CD4-positive, alpha-beta T cell treated with Interleukin-6 at 100 ng/mL for 8 hours (primary cell): ENCODE measurements at places on chromosomes 6 and 20.

DNA sequence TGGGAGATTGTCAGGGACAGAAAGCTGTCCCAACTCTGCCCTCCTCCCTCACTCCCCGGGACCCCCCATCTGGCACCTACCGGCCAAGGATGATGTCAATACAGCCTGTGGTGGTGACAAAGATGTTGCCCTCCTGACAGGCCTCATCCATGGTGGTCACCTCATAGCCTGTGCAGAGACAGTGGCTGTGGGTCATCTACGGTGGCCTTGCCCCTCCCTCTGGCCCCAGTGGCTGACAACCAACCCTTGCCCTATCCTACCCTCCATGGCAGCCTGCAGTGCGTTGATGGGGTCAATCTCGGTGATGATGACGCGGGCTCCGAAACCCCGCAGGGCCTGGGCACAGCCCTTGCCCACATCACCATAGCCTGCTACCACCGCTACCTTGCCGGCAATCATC, 12.7 kb downstream of the AHCY start:
- DNase-seq, result no peak

GRCh38 chr20:4904127-4904860, 97.0 kb downstream of the SLC23A2 start:
- no peak for DNase-seq

DNA sequence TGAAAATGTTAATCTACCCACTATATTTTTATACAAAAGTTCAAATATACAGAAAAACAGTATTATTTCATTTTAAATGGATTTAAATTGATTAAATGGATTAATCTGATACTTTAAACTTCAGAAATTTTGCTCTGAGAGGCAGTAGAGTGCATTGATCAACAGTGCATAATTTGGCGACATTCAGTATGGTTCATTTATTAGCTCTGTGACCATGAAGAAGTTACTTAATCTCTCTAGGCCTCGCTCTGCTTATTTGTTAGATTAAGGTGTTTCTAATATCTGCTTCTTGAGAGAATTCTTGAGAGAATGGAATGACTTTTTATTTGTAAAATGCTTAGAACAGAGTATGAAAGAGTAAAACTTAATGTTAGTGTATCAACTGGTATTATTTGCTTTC, 8.9 kb downstream of the PDE7B start:
- DNase-seq, result no peak

GRCh38 chr6:80181352-80182081, 75.0 kb downstream of the BCKDHB start:
- DNase-seq, result no peak

DNA sequence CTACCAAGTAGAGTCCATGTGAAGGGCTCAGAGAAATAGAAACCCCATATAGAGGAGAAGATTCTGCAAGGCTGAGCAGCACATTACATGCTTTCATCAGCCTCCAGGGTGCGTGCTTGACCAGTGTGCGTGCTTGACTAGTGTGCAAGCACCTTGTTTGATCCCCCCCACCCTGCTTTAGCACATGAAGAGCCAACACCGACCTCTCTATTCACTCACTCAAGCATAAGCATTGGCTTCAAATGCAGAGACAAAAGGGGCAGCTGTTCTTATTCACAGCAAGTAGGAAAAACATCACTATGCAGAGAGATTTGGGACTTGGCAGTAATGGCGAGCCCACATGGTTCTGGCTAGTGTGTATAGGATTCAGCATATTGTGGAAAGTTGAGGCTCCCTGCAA, 278.7 kb upstream of the RNF217 start:
- DNase-seq, result no peak

DNA sequence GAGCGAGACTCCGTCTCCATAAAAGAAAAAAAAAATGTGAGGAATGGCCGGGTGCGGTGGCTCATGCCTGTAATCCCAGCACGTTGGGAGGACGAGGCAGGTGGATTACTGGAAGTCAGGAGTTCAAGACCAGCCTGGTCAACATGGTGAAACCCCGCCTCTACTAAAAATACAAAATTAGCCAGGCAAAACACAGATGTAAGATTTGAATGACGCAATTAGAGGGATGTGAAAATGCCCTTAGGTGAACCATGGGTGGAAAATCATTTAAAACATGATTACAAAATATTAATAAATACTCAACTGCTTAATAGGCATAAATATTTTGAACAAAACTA, 20.9 kb downstream of the COL9A3 start:
- DNase-seq, result no peak

- DNase-seq, result no peak
Observed at GRCh38 chr6:37602346-37602745, 95.3 kb downstream of the MDGA1 start.

DNA sequence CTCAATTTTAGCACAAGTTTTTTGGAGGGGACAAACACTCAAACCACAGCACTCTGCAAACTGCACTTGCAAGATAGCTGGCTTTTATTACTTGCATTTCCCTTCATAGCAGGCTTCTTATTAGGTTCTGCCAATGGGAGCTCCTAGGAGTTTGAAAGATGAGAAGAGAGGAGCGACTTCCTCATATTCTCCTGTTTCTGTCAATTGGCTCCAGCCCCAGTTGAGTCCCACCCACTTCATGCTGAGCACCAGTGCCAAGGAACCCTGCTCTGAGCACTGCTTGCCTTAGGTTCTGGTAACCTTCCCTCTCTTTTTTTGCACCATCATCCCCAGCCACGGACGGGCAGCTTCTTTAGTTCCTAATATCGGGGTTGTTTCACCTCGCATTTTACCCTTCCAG, 67.9 kb downstream of the PSMB1 start:
- no peak for DNase-seq

DNA sequence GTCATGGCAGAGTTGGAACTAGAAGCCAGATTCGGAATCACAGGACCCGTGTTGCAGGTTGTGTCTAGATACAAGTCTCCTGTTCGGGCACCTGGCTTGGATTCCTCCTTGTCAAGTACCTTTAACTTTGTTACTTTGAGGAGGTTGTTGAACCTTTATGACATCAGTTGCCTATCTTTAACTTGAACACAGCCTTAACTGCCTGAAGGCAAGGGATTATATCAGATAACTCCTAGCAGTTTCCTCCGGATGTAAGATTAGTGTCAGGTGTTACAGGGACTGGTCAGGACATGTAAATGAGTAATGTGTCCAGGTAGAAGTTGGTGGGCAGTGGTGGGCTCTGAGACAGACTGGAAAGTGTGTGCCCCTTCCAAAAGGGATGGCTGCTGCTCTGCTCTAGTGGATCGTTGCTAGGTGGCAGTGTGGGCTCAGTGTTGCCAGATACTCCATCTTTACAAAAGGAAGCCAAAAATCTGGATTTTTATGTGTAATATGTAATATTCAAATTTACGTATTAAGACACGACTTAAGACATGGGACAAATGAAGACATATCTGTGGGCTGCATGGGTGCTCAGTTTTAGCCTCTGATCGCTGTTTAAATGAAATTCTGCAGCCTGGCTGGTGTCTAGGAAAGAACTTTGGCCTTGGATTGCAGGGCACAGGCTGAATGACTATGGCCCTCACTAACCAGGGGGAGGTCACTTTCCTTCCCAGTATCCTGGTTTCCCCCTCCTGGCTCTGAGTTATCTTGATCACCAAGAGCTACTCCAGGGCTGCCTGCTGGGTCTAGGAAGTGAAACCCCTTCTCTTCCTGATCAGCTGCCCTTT, 27.1 kb downstream of the CHMP4B start:
- no peak for DNase-seq

DNA sequence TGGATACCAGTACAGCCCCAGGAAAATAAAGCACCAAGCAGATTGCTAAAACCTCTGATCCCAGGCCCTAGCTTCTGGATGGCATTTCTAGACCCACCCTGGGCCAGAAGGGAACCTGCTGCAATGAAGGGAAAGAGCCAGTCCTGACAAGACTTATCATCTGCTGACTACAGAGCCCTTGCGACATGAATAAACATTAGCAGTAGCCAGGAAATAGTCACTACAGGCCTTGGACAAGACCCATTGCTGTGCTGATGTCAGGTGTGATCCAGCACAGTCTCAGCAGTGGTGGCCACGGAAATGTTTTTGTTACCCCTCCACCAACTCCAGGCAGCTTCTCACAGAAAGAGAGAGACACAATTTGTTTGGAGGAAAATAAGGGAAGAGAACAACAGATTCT, 399.3 kb downstream of the HAO1 start:
- DNase-seq, result no peak

DNA sequence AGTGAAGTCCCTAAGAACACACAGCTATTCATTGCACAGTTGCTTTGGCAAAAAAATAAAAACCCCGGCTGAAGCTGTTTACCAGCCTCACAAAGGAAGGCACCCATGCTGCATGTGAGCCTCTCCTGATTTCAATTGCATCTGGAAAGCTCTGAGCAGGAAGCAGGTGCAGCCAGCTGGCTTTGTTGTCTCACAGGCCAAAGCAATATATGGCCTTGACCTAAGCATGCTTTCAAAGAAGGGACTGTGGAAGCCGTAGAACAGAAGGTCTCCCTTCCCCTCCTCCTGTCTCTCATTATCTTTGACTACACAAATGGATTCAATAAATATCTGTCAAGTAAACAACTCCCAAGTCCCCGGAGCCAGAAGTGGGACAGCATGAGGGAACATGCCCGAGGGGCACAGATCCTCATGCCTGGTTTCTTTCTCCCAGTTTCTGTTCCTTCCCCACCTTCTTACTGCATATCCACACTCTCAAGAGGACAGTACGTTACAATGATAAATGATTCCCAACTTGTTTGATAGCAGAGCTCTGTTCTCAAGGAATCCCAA, 57.2 kb upstream of the PCSK2 start:
- DNase-seq, result no peak

GRCh38 chr6:52663120-52663935, 7.6 kb upstream of the TMEM14A start:
- DNase-seq, result peak; percentile 70

DNA sequence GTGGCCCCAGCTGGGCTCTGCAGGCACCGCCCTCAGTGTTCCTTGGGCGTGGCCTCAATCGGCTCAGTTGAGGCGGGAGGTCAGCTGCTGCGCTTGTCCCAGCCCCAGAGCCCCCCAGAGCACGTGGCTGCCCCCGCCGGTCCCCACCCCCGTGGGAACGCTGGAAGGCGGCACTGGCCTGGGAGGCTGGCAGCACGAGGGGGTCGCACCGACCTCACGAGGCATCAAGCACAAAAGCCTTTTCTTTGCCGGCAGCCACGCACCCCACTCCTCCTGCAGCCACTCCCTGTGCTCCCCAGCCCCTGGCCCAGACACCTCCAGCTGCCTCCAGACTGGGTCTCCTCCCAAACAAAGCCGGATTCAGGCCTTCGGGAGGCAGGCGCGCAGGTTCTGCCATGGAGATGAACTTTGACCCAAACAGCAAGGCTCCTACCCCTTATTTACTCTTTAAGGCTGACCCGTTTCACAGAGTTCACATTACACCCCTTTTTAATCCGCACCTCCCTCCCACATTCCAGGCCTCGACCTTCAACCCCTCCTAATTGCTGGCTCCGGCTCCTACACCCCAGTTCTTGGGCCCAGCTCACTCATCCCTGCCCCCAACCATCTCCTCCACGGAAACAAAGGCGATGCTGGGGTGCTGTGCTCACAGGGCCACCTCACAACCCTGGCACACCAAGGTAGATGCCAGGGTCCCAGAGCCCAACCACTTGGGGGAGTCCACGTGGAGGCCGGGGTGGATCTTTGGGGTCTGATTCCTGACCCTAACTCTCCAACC, 111.7 kb downstream of the NOL4L start:
- no peak for DNase-seq

GRCh38 chr20:23644164-23644563, 6.4 kb upstream of the CST3 start:
- DNase-seq, result no peak

- no peak for DNase-seq
Observed at GRCh38 chr6:151721146-151721545, 86.3 kb upstream of the ESR1 start.

GRCh38 chr6:146968041-146968760, 236.0 kb upstream of the STXBP5 start:
- DNase-seq, result no peak

DNA sequence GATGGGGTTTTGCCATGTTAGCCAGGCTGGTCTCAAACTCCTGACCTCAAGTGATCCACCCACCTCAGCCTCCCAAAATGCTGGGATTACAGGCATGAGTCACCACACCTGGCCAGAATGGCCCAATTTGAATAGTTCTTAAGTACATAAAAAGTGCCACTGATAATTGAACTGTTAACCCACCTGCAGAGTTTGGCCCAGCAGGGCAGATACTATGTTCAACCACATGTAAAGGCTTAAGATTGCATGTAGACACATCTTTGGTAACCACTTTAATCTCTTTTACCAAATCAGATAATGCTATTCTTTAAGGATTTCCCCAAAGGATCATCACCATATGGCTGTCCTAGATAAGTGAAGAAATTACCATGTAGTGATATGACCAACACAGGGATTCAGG, 21.3 kb upstream of the SGK1 start:
- DNase-seq, result no peak

DNA sequence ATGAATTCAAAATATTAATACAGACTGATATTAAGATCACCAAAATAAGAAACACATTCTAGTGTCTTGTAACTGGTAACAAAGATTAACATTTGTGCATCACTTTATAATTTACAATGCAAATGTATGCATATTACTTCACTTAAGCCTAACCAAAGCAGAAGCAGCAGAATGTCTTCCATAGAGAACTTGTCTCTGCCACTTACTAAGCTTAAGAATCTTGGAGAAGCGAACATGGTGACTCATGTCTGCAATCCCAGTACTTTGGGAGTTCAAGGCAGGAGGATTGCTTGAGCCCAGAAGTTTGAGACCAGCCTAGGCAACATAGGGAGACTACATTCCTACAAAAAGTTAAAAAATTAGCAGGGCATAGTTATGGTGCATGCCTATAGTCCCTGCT, 18.8 kb downstream of the AK9 start:
- DNase-seq, result no peak

DNA sequence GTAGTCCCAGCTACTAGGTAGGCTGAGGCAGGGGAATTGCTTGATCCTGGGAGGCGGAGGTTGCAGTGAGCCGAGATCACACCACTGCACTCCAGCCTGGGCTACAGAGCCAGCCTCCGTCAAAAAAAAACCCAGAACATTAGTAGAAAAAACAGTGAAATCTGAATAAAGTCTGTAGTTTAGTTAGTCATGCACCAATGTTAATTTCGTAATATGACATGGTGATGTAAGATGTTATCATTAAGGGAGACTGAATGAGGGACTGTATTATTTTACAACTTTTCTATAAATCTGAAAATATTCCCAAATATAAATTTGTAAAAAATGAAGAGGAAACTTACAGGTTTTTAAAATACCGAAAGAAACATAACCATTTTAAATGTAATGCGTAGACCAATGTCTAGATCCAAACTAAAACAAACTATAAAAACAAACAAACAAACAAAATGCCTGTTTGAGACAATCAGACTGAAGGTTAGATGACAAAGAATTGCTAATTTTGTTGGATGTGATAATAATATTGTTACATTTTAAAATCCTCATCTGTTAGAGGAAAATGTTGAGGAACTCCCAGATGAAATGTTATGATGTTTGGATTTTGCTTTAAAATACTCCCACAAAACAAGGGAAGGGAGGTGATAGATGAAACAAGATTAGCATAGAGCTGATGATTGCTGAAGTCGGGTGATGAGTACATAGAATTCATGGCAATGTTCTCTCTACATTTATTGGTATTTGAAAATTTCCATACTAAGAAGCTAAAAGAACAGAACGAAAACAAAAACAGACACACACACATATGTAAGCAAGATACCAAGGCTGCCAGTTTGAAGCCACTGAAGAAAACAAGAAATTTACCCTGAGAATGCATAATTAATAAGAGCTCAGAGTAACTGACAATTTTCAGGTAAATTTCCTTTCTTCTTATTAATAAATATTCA, 1.8 kb downstream of the GSTA4 start:
- DNase-seq, result no peak
